ENCODE measurements at places on chromosomes 7 and 10.

- DNase-seq, result no peak
These were observed 965.5 kb downstream of the GRID1 start for GRCh38 chr10:85400981-85401695.

GRCh38 chr7:78529392-78529791 is 730.8 kb downstream of the PHTF2 start:
- no peak for DNase-seq

- DNase-seq, result no peak
These were observed 33.8 kb downstream of the FAM53B start for GRCh38 chr10:124710266-124710881.

- DNase-seq, result no peak
These were observed at the start of gene MLXIPL for GRCh38 chr7:73623798-73624668. Gene MLXIPL (minus strand): TSS chr7:73624522. CDS start chr7:73624492, 30 bp downstream.

- DNase-seq, result no peak
These were observed 78.7 kb downstream of the VIPR2 start for GRCh38 chr7:159065852-159066480.

GRCh38 chr7:100446040-100446439 is 9.7 kb upstream of the PPP1R35 start:
- no peak for DNase-seq

DNA sequence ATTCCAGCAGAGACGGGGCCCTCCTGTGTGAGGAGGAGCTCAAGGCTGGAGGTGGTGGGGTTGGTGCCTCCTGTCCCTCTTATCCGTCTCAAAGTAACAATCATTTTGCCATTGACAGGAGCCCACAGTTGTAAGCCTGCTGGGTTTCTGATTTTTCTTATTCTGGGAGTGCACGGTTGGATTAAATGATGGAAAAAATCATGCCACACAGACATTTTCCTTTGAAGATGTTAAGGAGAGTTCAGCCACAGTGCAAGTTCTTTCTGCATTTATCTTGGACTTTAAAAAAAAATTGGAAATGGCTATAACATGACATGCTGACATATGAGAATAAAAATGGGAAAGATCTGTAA is 8.4 kb upstream of the LYZL1 start:
- no peak for DNase-seq

Data from tibial artery (tissue), 4 donors.